IMR-90 (cell line): ENCODE measurements at places on chromosomes 11 and 22. TPM values are rescaled to one million over a fixed set of nuclear protein-coding genes. Genes with fewer than 3 reads are reported as not detected.

GRCh38 chr11:86799680-86800075 is 664 bp upstream of the PRSS23 start:
- no peak for DNase-seq

DNA sequence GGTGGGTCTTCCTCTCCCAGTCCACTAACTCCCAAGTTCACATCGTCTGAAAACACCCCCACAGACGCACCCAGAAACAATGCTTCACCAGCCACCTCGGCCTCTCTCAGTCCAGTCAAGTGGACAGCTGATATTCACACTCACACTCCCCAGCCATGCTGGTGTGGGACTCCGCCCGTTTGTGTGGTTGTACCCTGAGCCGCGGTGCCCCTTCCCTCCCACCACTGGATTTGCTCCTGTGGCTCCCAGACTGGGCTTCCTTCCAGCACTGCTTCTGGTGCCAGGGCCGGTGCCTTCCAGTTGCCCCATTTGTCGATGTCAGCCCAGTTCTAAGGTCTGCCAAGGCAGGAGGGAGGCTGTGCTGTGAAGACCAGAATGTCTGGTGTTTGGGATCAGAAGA is 37.9 kb upstream of the PLET1 start:
- no peak for DNase-seq

GRCh38 chr11:119974467-119974866 is 163.4 kb downstream of the TRIM29 start:
- no peak for DNase-seq

Gene TPBGL
- not detected in 2 replicates for polyA plus RNA-seq

Gene MPPED2
- 0.10 and 0.11 TPM in 2 replicates for polyA plus RNA-seq
